ENCODE measurements at places on chromosomes 2 and 18. TPM values are rescaled to one million over a fixed set of nuclear protein-coding genes. Genes with fewer than 3 reads are reported as not detected.

C2orf80 gene
- not detected for total RNA-seq

SPP2 gene
- not detected for total RNA-seq

CFC1 gene
- not detected for total RNA-seq

TRABD2A gene
- total RNA-seq = 0.25 TPM

DNA sequence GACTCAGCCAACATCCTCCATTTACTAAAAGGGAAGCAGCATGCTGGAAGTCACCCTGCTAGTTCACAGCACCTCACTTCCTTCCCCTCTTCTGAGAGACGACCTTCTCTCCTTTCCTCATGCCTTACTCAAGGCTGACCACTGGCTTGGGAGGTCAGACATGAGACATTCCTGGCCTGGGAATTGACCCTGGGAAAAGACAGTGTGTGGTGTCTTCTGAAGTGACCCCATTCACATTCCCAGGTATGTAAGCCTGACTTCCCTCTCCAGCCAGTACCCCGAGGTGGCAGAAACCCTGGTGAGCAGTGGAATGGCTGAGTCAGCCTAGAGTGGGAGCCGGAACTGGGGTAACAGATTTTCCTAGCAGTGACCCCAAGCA, 92.4 kb downstream of the PLB1 start:
- DNase-seq = peak; percentile 16

DNA sequence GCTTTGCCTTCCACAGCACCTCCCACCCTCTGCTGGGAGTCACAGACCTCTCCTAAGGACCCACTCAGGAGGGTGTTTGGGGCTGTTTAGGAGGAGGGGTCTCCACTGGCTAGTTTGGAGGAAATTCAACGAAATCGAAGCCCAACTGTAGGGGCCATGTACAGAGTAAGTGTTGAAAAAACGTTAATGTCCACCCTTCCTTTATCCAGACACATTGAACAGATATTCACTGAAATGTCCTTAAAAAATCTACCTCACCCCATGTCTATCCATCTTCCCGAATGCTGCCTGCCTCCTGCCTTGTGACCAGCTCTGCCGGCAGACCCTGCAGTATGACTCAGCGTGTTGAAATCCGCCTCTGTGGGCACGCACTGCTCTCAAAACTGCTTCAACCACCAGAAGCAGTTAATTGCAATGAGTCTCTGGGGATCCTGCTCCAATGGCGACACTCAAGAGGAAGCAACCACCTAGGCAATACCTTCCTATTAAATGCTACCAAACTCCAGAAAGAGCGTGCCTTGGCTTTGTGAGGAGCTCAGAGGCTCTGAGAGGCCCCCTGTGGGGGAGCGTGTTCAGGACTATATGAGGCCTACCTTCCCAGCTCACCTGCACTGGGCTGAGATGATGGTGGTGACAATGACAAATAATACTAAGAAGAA, 61.4 kb upstream of the RTN4 start:
- DNase-seq = peak; percentile 95

DNA sequence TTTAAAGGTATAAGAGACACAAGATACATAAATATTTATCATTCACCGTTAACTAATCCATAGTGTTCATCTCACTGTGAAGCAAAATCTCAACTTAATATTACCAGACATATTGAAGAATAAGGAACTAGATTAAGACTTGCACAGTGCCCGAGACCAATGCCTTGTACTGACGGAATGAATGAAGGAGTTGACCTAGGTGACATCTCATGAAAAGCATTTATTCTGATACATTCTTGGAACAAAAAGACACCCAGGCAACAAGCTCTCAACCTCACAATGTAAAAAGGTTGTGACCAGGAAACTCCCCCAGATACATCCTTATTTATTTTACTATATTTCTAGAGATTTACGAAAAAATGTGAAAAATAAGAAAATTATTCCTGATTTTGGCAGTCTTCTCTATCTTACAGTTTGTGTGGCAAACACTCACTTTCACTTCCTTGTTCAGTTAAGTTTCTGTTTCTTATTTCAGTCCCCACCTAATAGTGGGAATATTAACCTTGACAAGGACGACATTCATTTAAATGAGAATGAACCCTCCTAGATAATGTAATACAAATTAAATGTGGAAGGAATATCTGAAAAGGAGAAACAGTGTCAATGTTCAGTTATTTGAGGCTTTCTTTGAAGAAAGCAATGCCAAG, 28.4 kb downstream of the M1AP start:
- DNase-seq = no peak

GRCh38 chr2:96763511-96764252, 3.0 kb downstream of the CNNM4 start:
- DNase-seq = peak; percentile 21

DNA sequence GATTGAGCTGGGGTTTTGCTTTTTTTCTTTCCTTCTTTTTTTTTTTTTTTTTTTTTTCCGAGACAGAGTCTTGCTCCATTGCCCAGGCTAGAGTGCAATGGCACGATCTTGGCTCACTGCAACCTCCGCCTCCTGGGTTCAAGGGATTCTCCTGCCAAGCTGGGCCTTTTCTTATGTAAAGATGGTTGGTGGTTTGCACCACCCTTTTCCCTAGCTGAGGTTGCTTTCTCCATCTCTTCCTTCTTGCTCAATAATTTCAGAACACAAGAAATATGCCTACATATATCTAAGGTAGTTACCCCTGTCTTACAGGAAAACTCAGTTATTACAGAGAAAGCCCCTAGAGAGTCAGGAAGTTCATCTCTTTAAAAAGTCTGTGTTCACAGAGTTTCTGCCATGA, 7.0 kb downstream of the TTC39C start:
- DNase-seq = no peak

- DNase-seq = no peak
Measured at GRCh38 chr2:145736871-145737270, 1217.0 kb upstream of the ZEB2 start.

DNA sequence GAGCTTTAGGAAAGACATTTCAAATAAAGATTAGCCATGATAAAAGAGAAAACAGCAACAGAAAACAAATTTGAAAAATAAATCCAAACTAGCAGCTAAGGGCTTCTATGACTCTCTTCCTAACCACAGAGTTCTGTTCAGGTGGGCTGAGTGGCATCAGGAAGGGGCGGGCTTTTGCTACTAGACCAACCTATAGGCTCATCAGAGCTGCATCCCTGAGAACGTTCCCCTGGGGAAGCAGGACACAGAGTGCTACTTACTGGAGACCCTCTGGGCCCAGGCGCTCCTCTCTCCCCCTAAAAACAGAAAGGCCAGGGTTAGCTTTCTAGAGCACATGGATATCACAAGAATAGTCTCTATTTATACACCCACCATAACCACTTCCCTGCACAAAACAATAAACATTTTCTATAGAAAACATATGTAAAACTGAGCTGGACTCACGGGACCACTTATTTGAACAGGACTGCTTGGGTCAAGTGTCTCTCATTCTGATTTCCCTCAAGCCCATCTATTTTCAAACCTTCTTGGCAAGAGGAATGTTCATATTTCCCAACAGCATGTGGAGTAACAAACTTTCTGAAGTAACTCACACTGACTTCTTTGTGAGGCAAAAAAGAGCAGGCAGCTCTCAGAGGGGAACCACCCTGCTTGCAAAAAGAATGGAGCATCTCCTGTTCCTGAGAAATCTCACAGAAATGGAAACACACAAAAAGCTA, 78.9 kb upstream of the LMAN1 start:
- DNase-seq = no peak

Measured in dermis microvascular lymphatic vessel endothelial cell (primary cell).